HuH-7.5 (cell line): ENCODE measurements at places on chromosomes 7 and 10.

DNA sequence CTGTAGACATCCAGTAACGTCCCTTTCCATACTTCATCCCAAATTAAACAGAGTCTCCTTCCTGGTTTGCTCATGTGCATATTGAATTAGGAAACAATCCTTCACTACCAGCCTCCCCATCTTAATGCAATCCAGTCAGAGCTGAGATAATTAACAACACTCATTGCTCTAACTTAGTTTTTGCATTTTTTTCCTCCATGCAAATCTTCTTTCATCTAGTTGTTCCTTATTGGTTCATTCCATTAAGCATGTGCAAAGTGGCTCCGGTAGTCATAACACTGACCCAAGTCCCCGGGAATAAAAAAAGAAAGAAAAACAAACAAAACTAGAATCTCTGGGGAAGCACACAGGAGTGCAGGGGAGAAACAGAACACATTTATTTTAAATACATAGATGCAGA, 1176.1 kb downstream of the GATA3 start:
- DNase-seq = no peak

DNA sequence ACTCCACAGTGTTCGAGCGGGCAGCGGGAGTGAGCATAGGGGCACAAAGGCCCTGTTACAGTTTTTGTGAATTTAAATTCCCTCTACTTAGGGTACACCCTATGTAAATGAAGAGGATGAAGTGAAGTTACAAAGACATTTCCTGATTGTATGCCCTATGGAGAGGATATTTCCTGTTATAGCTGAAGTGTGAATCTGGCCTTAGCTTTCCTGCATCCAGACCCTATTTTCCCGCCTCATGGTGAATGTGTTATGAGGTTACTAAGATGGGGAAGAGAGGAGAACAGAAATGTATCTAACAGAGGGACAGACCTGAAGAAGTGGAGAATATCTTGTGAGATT, 37.8 kb upstream of the COMMD3 start:
- no peak for DNase-seq

DNA sequence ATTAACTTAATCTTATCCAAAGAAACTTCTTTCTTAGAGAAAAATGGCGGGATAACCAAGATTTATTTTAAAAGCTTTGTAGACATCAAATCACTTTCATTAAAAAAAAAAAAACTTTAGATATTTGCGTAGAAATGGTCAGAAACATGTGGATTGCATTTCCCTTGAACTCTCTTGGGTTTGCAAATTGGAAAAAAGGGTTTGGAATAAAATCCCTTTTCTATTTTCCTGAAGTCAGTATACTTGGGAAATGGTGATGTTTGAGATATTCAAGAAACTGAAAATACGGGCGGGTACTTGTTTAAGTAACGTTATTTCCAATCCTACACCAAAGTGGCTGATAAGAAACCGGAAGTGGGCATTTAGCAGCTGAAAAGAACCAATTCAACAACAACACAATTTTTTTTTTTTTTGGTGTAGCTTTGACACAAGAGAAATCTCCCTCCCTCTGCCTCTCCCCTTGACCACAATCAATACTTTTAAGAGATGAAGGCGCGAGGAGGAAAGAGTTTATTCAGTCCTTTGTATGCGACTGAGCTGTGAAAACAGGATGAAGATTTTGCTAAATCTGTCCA, 13.7 kb upstream of the GFRA1 start:
- DNase-seq = no peak

DNA sequence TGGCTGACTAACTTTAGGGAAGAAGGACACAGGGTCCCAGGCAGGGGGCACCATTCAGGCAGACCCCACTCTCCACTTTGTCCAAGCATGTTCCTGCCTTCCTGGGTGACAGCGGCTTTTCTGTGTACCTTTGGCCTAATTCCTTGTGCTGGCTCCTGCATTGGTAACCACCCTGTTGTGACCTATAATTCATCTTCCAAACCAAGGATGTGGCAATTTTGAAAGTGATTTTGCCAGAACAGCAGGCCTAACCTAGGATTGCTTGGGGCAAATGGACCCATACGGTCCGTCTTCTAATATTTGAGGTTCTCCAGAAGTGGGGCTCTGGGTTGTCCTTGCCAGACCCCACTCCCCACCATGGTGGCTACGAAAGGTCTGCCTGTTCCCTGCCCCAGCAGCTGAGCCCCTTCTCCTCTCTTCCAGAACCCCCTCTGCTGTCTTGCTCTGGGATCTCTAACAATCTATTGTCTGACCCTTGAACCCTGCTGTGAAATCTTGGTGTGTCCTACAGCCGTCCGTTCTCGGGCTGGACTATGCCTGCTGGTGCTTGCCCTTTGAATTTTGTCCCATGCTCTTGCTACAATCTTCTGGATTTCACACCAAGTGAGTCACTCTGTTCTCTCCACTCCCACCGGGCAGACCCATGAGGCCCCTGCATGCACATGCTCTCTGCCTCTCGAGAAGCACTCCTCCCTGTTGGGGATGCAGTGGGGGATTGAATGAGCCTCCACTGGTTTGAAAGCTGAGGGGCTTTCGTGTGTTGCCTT, 316.0 kb downstream of the CXCL12 start:
- DNase-seq = no peak

GRCh38 chr7:154853063-154853726, 149.7 kb downstream of the PAXIP1 start:
- DNase-seq = no peak

DNA sequence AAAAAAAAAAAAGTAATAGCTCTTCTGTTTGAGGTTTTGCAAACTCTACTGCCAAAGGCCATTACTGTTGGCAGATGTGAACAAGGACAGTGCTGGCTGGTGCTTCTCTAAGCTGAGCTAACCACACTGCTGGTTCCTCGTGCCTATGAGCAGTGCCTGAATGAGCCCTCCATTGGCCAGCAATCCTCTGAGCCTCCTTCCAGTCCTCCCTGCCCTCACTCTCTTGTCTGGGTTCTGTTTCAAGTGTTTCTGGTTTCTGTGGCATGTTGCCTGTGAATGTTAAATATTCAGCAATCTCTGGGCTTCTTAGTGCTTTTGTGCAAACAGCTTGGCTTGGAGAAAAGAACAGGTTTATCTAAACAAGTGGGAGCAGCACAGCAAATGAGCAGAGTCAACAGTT, 161.3 kb upstream of the AUTS2 start:
- DNase-seq = no peak

DNA sequence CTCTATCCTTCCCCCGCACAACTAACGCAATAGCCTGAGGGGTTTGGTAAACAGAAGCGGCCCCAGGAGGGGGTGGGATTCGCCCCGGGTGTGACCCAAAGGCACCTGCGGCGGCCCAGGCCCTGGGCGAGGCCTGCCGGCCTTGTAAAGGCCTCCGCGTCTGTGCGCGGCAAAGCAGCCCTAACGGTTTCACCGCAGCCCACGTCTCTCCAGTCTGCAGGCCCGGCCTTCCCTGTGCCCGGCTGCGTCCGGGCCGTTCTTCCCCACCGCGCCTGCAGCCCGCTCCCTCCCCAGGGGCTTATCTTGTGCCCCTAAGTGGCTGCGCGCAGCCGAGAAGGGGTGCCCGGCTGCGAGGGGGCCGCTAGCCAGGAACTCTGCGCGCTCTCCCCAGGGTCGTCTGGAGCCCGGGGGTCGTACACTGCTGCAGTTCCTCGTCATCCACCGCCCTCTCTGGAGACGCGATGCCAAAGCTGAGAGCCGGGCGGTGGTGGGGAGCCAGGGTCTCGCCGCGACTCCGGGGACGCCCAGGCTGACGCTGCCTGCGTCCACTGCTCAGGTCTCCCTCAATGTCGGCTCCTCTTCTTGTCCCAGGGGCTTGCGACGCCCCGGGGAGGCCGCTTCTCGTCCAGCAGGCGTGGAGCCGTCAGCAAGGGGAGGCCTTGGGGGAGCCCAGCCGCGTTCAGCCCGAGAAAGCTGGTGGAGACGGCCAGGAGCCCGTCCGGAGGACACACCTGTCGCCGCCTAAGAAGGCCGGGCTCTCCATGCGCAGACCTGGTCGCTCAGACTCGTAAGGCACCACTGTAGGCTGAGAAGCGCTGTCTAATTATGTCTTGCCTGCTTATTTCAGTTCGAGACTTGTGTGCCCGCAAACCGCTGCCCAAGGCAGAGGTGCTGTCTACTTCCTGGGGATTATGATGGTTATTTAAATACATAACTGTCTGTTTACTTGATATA, 132.3 kb downstream of the SPAG6 start:
- DNase-seq = no peak

DNA sequence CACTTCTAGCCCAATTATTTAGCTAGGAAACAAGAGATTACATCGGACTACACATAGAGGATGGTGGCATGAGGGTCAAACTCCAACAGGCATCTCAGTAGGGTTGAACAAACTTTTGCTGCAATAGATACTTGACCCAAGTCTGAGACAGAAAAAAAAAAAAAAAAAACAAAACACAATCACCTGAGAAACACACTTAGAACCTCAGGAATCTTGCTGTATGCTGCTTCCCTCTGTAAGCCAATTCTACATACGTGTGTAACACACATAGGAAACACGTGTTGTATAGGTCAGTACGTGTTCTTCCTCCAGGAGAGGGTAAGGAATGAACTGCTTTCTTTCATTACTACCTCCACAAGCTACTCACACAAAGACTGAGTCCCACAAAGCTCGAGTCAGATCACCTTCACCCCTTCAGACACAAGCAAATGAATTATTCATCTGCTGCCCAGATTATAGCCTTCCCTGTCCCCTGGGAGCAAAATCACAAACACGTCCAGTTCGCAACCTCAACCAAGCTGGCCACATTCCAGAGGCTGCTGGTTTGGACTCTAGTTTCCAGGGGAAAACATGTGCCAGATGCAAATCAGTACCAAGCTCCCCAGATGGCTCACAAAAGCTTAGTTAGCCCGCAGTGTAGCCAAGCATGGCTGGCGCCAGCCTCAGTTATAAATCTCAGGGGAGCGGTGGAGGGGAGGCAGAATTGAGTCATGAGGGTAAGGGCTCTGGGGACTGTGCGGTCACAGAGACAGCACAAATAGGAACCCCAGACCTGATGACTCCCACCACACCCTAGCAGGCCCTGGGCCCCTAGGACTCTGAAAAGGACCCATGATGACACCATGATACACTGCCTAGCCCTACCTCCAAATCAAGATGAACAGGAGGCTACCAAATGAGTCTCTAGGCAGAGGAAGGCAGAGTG, 15.1 kb downstream of the PSAP start:
- no peak for DNase-seq

DNA sequence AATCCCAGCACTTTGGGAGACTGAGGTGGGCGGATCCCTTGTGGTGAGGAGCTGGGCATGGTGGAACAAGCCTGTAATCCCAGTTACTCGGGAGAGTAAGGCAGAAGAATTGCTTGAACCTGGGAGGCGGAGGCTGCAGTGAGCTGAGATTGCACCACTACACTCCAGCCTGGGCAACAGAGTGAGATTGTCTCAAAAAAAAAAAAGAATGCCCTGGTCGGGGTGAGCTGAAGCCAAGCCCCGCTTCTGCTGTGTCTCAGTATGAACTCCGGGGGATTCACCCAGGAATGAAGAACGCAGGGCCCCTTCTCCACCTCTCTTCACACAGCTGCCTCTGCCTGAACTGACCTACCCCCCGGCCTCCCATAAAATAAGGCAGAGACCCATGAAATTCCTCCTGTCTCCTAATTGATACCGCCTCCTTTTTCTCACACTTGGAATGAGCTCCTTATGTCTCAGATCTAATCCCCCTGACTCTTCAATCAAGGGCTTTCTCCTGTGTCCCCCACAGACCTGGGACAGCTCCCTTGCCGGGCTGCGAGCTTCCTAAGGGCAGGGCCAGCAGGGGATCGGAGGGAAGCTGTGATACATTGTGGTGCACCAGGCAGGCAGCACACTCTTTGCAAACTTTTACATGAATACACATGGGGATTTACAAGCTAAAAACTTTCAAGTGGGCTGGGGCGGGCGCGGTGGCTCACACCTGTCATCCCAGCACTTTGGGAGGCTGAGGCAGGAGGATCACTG, 911 bp upstream of the ZP3 start:
- DNase-seq = no peak

GRCh38 chr10:97336446-97336845, 1.9 kb upstream of the FRAT2 start:
- no peak for DNase-seq

DNA sequence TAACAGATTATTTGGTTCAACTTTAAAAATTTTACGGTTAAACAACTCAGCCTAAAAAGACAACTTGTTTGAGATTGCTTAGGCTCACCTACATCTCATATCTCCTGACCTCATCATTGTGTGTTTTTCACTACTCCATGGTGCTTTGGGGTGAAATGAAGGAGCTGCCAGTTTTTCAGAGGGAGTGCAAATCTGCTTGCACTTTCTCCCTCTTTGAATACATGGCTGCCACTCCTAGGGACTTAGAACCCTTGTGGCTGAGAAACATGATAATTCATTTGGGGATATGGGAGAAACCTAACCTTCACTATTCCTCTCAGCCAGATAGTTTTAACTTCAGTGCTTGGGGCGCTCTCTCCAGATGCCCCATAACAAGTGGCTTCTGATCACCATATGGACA, 2.7 kb downstream of the CCSER2 start:
- no peak for DNase-seq

DNA sequence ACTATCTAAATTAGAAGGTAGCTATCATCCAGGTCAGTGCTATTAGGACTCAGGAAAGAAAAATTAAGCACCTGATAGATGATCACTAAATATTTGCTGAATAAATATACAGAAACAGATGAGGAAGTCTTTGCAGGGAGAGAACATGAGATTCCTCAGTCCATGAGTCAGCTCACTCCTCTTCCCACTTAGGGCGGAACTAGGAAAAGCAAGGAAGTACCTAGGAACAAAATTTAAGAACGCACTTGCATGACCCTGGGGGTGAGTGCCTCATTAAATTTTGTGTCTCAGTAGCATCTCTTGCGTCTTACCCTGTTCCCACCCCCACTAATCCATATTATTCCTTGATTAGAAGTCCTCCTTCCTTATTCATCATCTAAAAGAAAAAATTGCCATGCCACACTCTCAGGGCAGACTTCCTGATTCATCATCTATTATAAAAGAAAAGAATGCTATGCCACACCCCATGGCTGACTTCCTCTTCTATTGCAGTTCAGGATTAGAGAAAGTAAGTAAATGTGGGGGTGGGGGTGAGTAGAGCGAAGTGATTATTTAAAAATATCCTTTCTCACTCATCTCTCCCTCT, 208.8 kb downstream of the THSD7A start:
- no peak for DNase-seq

DNA sequence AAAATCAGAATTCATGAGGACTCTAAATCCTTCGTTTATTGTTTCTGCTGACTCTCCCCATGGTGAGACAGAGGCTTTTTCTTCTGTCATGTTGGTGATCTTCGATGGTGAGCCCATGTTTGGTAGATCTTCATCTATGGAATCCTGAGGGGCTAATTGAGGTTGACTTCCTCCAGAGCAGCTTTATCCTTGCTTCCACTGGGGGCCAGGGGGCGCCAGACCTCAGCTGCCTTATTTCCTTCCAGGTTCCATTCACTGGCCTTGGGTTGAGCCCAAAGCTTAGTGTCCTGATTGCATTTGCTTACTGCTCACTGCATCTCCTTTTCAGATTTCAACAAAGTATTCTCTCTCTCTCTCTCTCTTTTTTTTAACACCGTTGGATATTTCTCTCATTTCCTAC, 80.7 kb downstream of the GCC1 start:
- DNase-seq = no peak

- no peak for DNase-seq
Observed at GRCh38 chr7:2628130-2628482, 3.7 kb upstream of the TTYH3 start.
